ENCODE measurements at places on chromosomes 6 and 20.

DNA sequence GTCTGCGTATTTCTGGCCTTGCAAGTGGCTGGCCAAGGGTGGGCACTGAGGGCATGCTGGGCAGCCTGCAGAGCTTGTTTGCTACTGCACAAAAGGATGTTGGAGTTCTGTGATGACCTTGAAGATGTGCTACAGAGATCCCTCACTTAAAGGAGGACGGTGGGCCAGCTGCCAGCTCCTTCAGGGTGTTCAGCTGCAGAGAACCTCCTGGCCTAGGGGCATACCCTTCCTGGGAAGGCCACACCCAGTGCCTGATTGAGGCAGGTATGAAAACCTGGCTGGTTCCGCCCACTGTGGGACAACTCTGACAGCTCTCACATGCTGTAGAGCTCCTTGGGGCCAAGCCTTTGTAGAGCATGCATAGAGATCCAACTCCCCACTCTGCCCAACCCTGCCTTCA is 3.0 kb upstream of the KCNK17 start:
- no peak for DNase-seq

- no peak for DNase-seq
Observed at GRCh38 chr6:131643855-131644460, 6.9 kb downstream of the ENPP3 start.

DNA sequence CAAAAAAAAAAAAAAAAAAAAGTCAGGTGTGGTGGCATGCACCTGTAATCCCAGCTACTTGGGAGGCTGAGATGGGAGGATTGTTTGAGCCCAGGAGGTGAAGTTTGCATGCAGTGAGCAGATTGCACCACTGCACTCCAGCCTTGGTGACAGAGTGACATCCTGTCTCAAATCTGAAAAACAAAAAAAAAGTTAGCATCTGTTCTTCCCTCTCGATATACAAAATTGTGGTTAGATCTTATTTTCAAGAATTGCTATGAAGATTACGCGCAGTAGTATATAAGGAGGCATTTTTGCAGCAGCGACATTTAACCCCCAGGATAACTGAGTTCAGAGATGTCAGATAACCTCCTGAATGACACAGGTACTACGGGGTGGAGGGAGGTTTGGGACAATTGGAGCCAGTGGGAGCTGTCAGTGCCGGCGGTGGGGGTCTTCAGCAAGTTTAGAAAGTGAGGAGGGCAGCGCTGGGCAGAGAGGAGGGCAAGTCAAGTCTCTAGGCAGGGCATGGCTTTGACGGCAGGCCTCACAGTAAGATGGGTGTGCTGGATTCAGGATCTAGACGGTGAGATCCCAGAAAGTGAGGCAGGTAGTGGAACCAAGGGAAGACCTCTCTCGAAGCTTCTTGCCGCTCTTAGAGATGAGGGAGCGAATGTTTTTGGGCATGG is 26.2 kb upstream of the MRPS18A start:
- DNase-seq = no peak

DNA sequence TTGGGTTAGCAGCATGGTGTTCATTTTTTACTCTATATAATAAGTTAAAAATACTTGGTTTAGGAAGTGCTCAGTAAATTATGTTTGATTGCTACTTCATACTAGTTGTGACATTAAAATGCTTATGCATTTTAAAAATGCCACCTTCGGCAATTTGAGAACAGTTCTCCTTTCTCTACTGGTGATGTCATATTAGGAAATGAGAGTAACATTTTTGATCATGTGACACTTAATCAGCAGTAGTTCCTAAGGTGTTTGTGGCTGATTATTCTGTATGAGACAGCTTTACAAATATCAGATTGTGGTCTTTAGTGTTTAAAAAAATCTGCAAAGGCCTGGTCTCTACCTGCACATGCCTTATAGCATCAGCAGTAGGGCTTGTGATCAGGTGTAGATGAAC is 4.4 kb downstream of the GZF1 start:
- no peak for DNase-seq

- no peak for DNase-seq
Observed at GRCh38 chr6:54118117-54118516, 6.9 kb downstream of the MLIP start.

DNA sequence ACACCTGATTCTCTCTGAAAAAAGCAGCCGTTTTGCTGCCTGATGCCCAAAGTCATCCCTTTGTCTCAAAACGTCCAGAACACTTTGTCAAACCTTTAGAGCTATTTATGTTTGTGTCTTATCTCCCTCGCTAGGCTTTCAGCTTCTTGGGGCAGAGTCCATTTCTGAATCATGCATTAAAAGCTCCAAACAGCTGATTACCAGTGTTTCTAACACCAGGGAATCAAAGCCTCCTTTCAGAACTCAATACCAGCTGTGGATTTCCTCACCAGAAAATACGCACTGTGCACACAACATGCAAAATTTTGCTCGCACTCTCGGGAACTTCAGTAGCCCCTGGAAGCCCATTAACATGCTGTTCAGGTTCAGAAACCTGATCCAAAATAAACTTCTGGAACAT is 333.3 kb downstream of the HACE1 start:
- no peak for DNase-seq

GRCh38 chr6:104623052-104623690 is 236.5 kb downstream of the HACE1 start:
- no peak for DNase-seq

GRCh38 chr6:26089272-26089671 is 2.0 kb downstream of the HFE start:
- no peak for DNase-seq

Data from GM19239 (cell line).